Inflammatory macrophage treated with lipopolysaccharide for 4 hours (primary cell): ENCODE measurements at places on chromosomes 2 and 18.

- no peak for DNase-seq
Measured at GRCh38 chr18:69787825-69788547, 159.7 kb downstream of the CD226 start.

GRCh38 chr2:122412360-122412759 is 656.9 kb downstream of the TSN start:
- no peak for DNase-seq

GRCh38 chr2:173457366-173457765 is 102.7 kb downstream of the CDCA7 start:
- DNase-seq: no peak

DNA sequence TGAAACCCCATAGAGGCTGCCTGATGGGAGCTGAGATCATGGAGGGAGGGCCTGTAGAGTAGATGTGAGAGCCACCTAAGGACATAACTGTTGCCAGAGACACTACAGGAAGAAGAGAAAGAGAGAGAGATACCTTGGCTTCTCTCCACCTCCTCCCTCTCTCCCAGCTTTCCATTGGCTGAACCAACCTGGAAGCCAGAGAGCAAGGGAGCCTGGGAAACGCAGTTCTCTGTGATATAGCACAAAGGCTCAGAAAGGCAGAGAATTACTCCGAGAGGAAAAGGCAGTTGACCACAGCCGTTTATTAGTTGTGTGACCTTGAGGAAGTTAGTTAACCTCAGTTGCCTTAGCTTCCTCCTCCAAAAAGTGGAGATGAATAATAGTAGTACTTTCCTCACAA is 37.7 kb upstream of the MAT2A start:
- DNase-seq: peak; percentile 76

DNA sequence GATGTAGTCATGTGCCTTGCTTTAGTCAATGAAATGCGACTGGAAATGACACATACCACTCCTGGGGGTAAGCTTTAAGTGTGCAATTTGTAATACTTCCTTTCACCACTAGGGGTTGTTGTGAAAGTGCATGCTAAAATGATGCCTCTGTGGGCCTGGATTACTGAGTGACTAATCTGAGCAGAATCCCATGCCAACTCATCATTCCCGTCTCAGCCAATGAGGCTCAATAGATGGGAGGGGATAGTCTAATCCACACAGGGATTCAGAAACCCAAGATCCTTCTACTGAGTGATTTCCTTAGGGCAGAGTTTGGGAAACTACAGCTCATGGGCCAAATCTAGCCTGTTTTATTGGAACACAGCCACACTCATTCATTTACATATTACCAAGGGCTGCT is 54.0 kb downstream of the HRH4 start:
- DNase-seq: peak; percentile 55

GRCh38 chr2:83462881-83463280 is 996.2 kb downstream of the SUCLG1 start:
- DNase-seq: no peak

GRCh38 chr18:79323471-79323870 is 72.3 kb upstream of the NFATC1 start:
- DNase-seq: no peak

DNA sequence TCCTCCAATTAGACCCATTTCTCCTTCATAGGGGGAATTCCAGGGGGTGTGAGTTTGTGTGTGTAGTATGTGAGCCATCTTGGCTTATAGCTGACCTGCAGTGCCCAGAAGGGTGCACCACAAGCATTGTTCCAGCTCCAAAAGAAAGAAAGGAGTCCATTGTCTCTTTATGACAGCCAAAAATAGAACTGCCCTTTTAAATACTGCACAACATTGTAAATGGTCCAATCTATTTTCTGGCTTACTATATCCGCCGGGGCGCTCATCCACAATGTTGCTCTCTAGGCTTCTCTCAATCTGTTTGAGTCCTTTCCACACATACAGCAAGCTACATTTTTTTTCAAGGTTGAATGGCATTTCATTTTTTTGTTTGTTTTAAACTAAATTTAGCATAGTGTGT is 517.5 kb downstream of the STK39 start:
- DNase-seq: no peak

- DNase-seq: no peak
Measured at GRCh38 chr18:78804206-78805030, 175.2 kb upstream of the SALL3 start.

- no peak for DNase-seq
Measured at GRCh38 chr2:125272651-125273050, 1247.6 kb downstream of the CNTNAP5 start.

- DNase-seq: no peak
Measured at GRCh38 chr2:20159411-20160070, 65.4 kb downstream of the SDC1 start.

DNA sequence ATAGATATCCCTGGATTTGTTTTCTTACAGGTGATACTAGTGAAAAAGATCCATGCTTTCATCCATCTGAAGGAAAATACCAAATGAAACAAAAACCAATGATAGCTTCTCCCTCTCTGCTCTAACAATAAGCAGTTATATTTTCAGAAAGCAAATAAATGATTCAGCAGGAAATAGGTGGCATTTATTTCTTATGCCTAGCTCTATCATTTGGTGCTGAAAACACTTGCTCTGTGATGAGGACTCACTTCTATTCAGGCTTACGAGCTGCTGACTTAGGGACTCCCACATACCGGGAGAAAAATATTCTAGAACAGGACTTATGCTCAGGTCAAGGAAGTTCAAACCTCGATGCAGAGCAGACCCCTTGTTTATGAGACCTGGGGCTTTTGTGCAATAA is 142.6 kb downstream of the SETBP1 start:
- DNase-seq: no peak

GRCh38 chr18:2502880-2503279 is 68.4 kb downstream of the METTL4 start:
- DNase-seq: no peak

GRCh38 chr2:7795778-7796563 is 878.8 kb downstream of the RNF144A start:
- DNase-seq: peak; percentile 80

GRCh38 chr2:126658319-126658904 is 2.5 kb downstream of the GYPC start:
- no peak for DNase-seq

- DNase-seq: no peak
Measured at GRCh38 chr18:60984510-60984909, 348.7 kb upstream of the CDH20 start.

DNA sequence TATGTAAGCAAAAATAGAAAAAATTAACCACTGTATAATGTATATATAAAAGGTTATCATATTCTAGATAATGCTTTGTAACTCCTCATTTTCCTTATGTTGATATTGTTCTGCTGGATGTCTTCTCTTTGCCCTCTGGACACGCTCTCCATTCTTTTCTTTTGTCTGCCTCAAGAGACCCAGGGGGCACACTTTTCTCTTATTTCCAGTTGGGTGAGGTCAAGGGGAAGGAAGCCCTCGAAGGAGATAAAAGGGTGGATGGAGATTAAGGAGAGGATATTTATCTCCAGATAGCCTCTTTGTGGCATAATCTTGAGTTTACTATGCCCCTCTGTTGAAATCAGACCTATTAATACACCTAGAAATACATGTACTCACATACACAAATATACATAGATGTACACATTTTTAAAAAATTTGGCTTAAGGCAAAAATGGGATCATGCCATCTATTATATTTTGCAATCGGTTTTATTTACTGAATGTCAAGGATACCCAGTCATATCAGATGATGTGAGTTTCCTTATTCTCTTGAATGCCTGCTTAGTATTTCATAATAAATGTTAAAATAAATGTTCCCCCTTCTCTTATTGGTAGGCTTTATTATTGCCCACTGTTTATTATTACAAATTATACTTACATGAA is 65.3 kb downstream of the LCLAT1 start:
- peak; percentile 32 for DNase-seq

GRCh38 chr2:167438206-167438605 is 549.9 kb downstream of the XIRP2 start:
- DNase-seq: no peak

- no peak for DNase-seq
Measured at GRCh38 chr2:174840436-174840835, 76.2 kb upstream of the CHRNA1 start.

DNA sequence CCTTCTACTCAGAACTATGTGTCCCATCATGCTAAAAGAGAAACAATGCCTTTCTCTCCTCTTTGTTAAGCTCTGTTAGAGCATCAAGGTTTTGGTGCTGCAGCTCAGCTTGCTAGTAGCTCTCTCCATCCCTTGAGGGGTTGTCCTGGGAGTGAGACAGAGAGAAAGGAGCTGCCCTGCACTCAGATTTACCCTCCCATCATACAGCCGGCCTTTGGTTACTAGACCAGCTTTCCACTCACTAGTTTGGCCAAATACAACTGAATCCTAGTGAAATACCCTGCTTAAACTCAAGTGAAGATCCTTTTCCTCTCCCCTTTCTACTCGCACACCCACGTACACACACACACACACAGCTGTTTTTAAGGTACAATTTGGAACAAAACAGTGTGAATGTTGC is 2.3 kb upstream of the CHN1 start:
- no peak for DNase-seq

DNA sequence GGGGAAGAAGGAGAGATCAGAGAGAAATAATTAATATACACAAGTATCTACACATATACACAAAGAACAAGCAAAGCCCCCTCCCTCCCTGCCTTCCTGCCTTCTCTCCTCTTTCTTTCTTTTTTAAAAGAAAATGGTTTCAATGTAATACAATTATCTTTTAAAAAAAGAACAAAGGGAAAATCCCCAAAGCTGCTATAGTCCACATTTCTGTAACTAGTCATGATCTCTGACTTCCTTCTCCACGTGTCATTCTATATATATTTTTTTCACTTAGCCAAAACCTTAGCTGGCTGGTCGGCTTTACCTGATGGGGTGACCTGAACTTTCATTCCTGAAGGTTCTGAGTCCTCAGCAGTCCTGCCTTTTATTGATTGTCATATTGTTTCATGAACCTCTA is 44.3 kb downstream of the MAP3K20 start:
- no peak for DNase-seq

DNA sequence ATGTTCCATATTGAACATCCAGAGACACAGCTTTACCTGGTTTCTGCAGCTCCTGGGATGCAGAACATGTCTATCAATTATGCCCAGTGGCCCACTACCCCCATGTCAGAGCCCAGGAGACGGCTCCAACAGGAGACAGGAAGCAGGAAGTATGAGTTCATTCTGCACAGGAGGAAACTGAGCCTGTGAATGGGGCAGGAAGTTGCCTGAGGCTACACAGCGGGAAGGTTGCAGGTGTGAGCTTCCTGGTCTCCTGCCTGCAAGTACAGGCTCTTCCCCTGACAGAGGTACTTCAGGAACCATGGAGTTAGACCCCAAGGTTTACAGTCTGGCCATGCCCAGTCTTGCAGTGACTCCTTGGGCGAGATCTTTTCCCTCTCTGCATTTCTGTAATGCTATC is 2.8 kb upstream of the BOK start:
- no peak for DNase-seq

GRCh38 chr2:30915486-30915885 is 108.2 kb upstream of the CAPN13 start:
- no peak for DNase-seq

DNA sequence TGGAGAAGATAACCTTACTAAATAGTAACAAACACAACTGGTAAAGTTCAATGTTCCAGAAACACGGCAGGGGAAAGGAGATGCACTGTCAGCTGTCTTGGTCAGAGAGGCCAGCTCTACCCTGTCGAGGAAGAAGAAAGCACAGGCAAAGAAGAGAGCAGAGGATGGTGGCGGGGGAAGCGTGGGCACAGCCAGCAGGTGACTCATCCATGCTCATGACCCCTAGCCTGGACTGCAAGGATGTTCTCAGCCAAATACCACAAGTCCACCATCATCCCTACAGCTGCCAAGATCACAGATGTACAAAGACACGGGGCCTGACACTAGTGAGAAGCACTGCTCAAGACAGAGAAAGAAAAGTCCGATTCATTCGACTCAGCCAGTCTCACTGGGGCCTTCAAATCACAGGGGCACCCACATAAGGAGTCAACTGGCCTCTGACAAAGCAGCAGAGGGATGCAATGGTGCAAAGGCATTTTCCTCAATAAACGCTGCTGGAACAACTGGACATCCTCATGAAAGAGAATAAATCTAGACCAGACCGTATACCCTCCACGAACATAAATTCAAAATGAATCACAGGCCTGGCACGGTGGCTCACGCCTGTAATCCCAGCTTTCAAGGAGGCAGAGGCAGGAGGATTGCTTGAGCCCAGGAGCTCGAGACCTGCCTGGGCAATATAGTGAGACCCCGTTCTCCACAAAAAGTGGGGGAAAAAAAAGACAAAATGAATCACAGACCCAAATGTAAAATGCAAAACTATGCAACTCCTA is 5.6 kb downstream of the DTYMK start:
- peak; percentile 19 for DNase-seq

DNA sequence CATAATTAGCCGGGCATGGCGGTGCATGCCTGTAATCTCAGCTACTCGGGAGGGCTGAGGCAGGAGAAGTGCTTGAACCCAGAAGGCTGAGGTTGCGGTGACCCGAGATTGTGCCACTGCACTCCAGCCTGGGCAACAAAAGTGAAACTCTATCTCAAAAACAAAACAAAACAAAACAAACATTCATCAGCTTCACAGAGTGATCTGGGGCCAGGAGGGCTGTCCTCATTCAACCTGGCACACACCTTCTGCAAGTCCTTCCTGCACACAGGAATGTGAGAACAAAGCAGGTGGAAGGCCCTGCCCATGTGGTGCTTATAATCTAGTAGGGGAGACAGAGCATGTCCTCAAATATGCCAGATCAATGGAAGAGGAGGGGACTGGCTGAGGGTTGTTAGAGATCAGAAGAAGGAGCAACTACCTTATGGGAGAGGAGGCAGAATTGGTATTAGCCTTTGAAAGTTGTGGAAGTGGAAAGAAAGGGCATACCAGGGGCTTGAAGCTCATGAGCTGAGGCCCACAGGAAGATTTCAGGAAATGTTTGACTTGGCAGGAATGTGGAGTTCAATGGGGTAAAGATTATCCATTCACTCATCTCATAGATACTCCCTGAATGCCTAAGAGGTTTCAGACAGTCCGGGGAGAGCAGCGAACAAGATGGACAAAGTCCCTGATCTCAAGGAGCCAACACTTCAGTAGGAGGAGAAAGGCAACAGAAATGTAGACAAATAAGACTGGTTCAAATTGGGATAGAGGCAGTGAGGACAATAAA is 155.3 kb upstream of the SIX3 start:
- no peak for DNase-seq

DNA sequence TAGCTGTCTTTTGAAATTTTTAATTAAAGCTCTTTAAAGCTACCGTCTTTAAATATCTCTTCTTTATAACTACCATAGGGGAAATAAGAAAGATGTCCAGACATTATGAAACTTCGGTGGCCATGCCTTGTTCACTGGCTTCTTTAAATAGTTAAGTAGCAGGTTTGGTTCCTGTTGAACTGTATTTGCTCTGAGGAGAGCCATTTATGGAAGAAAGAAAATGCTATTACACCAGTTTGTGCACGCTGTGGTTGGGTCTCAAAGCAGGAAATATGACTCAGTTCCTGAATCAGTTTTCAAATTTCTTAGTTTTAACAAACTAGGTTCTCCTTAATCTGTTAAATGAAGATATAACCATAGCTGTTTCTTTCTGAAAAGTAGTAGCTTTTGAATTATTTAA is 12.2 kb downstream of the ARPC2 start:
- DNase-seq: peak; percentile 93
